HS-27A (cell line): ENCODE measurements at places on chromosomes 11 and 22.

DNA sequence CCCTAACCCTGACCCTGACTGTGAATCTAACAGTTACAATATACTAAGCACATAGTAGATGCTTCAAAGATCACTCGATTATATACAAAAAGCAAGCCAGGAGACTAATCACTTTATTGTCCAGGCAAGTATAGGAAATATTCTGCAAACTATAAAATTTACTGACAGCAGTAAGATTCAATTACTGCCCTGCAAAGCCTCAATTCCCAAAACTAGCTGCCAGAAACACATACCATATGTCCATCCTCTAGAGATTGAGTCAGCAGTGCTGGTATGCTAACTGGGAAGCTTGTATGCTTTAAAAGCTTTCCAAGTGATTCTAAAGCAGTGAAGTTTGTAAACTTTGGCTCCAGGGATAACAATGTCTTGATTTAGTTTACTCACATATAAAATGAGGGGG lies 26.1 kb downstream of the CSTF3 start:
- no peak for DNase-seq

- no peak for DNase-seq
Observed at GRCh38 chr11:107384144-107384852, 73.3 kb downstream of the CWF19L2 start.

- DNase-seq, result no peak
Observed at GRCh38 chr11:118529584-118530175, 1.3 kb upstream of the TMEM25 start.

- no peak for DNase-seq
Observed at GRCh38 chr11:12678991-12679390, 4.8 kb downstream of the TEAD1 start.

DNA sequence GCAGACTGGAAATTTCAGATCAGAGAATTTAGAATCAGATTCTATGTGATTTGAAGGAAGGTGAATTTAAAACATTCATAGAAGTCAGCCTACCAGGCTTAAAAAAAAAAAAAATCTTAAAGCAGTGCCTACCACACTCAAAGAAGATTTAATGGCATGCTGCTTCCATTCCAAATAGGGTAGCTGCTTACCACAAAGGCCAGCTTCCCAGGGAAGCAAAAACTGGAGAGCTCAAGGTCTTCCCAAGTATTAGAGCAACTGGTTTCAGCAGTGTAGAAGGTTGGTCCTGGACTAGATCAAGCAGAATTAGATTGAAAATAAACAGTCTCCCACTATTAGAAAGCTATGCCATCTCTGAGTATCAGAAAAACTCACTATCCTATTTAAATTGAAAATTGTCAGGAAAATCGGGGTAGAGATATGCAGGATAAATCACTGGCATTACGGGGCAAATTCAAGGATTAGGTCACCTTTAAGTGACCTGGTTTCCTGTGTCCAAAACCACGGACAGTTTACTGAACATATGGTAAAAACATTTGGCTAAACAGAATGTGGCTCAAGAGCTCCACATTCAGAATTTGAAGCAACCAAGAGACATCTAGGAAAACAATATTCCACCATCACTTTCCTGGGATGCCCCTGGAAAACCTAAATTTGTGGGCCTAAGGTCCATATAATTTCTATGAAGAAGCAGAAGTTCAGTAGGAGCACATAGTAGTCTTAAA lies 1.3 kb downstream of the C11orf42 start:
- no peak for DNase-seq

- DNase-seq, result no peak
Observed at GRCh38 chr11:12100429-12100828, 10.0 kb upstream of the MICAL2 start.

GRCh38 chr22:39291523-39291922 lies 27.9 kb downstream of the RPL3 start:
- DNase-seq, result no peak

- no peak for DNase-seq
Observed at GRCh38 chr11:43282607-43283440, 29.0 kb upstream of the API5 start.

DNA sequence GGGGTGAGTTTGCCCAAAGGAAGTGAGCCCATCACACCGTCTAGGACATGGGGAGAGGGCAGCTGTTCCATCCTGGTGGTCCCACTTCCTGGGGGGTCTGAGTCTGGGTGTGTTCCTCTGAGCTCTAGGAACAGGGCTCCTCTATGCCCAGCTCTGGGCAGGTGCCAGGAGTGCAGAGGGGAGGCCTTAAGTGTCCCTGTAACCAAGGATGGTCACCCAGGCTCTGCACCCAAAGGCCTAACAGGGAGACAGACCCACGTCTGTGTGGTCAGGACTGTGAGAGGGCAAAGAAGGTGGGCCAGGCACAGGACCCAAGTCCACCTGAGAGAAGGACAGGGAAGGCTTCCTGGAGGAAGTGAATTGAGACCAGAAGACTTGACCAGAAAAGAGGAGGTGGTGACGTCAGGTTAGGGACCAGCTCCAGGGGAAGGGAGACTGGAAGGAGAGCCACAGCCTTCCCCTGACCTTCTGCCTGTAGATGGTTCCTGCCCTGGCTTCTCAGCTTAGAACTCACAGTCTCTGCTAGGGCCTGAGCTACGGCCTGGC lies 11.3 kb upstream of the TCF20 start:
- DNase-seq, result no peak

DNA sequence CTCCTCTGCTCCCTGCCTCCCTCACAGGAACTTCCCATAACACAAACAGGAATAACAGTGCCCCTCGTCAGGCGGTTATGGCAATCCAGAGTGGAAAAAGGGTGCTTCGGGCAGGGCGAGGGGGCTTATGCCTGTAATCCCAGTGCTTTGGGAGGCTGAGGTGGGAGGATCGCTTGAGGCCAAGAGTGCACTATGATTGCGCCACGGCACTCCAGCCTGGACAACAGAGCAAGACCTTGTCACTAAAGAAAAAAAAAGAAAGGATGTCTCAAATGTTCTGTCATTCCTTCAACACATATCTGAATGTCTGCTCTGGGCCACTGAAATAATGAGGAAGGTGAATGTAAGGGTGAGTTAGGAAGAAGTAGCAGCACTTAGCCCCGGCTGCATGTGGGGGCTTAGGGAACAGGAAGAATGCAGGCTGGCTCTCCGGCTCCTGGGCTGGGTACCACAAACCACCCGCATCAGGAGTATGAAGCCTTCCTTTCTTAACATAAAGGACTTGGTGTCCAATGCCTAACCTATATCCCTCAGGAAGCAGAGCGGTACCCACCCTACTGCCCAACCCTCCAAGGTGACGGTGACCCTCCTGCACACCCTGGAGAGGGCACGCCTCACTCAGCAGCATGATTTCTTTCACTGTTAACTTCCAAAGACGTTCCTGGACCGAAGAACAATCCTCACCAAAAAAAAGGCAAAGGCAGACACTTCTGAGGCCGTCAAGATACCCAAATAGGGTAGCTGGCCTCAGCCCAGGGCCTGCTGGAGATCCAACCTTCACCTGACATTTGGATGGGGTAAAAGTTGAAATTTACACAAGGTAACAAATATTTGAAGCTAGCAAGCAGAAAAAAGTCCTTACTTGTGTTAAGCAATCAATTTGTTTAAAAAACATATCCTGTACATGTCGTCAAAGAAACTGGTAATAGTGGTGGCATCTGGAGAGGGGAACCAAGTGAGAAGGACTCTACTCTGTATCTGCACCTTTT lies 3.8 kb downstream of the CPT1A start:
- DNase-seq, result no peak

GRCh38 chr11:66951927-66952337 lies 6.3 kb downstream of the PC start:
- DNase-seq, result no peak

DNA sequence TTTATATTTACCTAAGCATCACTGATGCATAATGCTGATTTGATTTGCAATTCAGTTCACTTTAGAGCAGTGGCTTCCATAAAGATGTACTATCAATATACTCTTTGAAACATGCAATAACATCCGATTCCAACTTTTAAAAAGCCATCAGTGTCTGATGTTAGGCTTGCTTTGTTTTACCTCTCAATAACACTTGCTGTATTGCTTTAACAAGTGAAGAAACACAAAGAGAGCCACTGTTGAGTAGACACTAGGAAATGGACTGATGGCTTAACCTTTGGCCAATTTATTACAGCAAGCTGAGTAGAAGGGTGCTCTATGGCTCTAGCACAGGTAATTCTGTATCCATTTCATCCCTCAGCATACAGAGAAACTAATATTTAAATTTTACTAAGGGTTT lies 122.1 kb downstream of the FCHSD2 start:
- no peak for DNase-seq
